ENCODE measurements at places on chromosomes 5 and 9.

GRCh38 chr9:125271081-125271480 lies 9.5 kb downstream of the GAPVD1 start:
- no peak for DNase-seq

DNA sequence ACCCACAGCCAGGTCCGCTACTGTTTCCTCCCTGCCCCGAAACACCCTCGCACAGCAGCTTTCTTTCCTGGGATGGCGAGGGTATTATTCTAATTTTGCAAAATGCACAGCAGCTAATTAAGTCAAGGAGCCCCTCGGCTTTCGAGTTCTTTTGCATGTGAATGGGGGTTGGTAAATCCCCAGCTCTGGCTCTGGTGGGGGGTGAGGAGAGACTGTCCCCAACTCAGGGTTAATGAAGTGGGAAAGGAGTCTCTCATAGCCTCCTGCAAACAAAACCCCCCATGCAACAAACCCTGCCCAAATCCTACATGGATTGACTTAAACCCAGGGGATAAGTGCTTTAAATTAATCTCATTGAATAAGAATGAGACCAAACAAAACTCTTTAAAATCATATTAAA lies 8.8 kb downstream of the BARHL1 start:
- no peak for DNase-seq

DNA sequence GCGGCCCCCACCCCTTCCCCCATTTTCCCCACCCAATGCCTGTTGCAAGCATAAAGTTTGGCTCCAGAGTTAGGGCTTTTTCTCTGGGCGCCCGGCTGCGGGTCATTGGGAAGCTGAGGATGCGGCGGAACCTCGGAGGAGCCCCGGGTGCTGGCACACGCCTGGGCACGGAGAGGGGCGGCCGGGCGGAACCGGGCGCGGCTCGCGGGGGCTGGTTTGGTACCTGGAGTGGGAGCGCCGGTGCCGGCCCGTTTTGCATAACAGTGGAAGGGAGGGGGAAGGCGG lies 1.2 kb downstream of the PPARGC1B start:
- no peak for DNase-seq

DNA sequence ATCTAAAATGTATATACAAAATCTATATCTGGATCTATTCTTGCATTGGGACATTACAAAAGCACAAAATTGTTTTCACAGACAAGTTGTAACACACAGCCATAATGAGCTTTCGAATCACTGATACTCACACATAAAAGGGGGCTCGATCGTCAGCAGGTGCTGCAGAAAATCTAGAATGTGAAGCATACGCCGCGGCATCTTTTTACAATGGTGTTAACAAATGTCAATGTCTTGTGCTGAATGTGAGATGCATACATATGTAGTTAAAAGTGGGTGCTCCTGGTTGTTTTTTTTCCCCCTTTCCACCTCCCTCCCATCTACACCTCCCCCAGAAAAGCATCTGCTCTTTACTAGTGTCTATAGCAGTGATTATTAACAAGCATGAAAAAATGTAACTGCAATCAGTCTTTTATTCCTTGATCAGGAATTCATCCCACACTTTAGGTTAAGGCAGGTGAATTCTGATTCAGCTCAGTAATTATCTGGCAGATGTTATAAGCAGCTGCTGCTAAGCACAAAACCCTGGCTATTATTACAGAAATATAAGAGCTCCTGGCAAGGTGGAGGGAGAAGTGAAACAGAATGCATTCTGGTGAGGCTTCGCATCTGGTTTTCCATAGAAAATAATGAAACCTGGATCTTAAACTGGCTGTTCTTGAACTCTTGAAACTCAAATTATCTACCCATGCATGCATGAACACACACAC lies 114.1 kb downstream of the MPDZ start:
- no peak for DNase-seq

DNA sequence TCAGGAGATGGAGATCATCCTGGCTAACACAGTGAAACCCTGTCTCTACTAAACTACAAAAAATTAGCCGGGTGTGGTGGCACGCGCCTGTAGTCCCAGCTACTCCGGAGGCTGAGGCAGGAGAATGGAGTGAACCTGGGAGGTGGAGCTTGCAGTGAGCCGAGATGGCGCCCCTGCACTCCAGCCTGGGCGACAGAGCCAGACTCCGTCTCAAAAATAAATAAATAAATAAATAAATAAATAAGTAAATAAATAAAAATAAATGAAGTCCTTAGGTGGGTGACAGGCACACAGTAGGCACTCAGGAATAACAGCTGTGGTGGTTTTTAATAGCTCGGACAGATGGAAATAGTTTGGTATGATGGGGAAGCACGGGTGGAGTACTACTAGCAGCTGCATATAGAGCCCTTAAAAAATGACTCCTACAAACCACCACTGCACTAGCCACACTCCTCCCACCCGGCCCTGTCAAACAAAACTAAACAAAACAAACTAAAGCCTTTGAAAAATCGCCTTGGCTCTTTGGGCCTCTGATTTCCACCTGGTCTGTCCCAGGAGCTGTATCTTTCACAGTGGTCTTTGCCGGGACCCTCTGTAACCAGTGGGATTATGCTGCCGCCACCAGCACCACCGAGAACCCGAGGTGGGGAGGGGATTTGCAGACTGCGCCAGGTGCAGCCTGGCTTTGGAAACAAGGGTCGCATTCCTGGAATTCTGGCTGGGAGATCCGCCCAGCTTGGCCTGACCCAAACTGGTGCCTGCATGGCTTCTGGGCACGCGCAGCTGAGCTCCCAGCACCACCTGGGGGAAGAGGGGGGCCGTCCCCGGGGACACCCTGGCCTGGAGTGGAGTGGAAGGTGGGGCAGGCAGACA lies 5.1 kb upstream of the WDR5 start:
- no peak for DNase-seq

- DNase-seq = no peak
These were observed 1.3 kb downstream of the SPTAN1 start for GRCh38 chr9:128553728-128554127.

GRCh38 chr5:43104057-43104456 lies 16.7 kb upstream of the ZNF131 start:
- DNase-seq = no peak

GRCh38 chr9:129472651-129473102 lies 148.2 kb downstream of the C9orf50 start:
- DNase-seq = no peak

DNA sequence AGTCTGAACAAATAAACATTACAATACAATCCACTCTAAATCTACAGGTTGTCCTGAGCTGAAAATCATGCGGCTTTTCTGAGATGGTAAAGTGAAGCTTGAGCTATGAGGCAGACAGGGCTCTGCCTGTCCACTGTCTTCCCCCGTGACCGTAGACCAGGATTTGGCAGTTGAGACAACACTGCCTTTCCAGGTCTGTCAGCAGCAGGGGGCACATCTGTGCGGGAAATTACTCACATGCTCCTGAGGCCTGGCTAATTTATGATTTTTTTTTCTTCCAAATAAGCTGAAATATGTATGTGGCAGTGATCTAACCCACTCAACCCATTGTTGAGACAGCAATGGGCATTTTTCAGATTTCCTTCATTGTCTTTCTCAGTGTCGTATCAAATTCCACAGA lies 307.9 kb downstream of the FBXL7 start:
- DNase-seq = no peak

Measured in stimulated activated CD8-positive, alpha-beta memory T cell treated with anti-CD3 and anti-CD28 coated beads, Interleukin-7, amount 100 ng/mL, for 1 hour (primary cell).